ENCODE measurements at places on chromosomes 11 and 22.

DNA sequence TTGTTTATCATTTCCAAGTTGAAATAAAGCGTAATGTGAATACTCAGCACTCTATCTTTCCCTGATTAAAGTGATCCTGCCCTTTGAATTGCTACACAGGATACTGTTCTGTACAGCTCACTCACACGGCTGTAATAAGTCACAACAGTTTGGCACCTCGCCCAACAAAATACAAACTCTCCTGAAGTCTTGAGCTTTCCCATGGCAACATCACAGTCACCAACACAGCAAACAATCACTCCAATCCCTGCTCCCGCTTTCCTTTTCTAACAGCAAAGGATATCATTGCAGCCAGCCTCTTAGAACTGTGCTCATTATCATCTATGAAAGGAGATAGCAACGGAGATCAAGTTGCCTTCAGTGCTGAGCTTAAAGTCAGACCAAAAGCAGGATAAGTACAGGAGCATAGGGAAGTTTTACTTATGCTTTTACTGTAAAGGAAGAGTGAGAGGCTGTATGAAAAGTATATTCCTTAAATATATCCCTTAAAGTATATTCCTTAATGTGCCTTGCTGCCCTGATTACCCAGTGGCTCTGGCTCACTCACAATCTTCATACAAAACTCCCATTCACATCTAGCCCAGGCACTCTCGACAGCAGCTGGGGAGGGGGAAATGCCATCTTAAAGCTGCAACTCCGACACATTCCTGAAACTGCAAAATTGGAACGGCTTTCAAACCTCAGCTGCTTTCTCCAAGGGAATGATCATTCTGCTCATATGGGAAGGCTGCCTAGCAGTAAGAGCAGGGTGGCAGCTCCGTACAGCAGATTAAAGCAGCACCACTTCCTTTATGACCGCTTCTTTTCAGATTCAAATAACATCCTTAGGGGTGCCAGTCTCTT, 35.8 kb downstream of the MAML2 start:
- peak; percentile 97 for DNase-seq

DNA sequence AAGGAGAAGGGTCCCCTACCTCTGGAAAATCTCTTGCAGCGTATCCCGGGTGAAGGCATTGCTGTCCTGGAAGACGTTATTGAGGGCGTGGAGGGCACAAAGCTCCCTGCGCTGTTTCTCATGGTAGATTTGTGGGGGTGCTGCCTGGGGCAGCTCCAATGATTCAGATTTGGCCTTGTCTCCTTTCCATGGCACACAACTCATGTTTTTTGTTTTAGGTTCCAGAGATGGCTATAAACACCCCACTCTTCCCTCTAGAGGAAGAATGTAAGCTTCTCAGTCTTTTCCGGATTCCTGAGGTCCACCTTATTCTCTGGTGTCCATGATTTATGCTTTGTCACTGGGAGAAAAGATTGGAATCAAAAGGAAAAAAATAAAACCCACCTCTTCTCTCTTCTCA, 959 bp downstream of the JOSD1 start:
- no peak for DNase-seq

DNA sequence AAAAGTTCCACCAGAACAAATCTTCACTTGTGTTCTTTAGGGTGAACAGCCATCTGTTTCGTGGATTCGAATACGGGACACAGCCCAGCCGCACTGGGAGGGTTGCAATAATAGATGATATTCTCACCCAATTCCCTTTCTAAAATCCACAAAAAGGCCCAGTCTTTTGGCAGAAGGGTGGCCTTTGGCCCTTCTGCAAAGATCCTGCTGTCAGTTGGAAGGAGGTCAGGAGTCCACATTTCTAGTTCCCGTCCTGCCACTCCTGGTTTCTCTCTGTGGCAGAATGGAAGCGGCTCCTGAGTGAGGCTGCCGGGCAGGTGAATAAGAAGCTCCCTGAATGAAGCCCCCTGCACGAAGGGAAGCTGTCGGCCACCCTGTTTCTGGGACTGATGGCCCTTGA, 11.2 kb upstream of the LINC01488 start:
- DNase-seq, result no peak

- no peak for DNase-seq
Measured at GRCh38 chr22:40583053-40583741, 53.3 kb downstream of the MRTFA start.

GRCh38 chr11:124195189-124195734, 12.1 kb downstream of the OR10D3 start:
- no peak for DNase-seq

GRCh38 chr11:37657645-37658044, 1059.6 kb upstream of the RAG2 start:
- DNase-seq, result no peak

DNA sequence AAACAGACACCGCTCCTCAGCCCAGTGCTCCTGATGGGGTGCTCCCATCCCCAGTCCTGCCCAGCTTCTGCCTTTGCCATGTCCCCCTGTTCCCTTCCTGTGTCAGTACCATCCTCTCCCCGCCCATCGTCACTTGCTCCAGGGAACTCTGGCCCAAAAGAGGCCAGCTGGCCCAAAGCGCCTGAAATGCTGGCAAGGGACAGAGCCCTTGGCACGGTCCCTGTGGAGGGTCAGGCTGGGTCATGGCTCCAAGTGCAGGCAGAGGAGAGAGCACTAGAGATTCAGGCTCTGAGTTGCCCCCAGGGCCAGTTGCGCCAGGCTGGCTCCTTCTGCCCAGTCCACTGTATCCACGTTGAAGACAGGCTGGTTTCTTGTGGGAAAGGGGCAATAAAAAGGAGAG, 8.4 kb upstream of the HDHD5 start:
- no peak for DNase-seq

GRCh38 chr22:27842669-27843431, 41.3 kb upstream of the MN1 start:
- DNase-seq, result no peak

- DNase-seq, result no peak
Measured at GRCh38 chr11:66056501-66056900, 4.3 kb downstream of the SF3B2 start.

DNA sequence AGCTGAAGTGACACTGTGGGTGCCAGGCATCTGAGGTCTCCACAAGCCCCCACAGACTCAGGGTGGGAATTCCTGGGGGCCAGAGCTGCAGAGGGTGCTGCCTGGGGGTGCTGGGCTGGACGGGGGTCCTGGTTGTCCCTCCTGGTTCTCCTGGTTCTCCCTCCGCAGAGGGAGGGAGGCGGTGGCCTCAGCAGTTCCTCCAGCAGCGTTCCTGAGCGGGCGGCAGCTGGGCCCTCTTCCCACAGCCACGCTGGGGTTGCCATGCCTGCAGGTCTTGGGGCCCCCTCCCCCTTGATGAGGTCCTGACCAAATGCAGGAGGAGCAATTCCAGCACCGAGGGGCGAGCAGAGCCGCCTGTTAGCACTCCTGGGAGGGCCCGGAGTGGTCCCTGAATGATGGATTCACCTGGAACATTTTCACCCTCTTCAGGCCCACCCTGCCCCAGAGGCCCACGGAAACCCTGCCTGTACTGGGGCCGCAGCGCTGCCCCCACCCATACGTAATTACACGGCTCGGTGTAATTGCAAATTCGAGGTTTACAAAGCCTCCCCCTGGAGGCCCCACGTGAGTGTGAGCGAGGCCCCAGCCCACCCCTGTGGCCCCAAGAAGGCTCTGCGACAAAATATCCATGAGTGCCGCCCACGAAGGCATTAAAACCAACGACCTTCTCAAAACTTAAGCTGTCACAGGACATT, 635 bp downstream of the C11orf21 start:
- DNase-seq, result no peak

DNA sequence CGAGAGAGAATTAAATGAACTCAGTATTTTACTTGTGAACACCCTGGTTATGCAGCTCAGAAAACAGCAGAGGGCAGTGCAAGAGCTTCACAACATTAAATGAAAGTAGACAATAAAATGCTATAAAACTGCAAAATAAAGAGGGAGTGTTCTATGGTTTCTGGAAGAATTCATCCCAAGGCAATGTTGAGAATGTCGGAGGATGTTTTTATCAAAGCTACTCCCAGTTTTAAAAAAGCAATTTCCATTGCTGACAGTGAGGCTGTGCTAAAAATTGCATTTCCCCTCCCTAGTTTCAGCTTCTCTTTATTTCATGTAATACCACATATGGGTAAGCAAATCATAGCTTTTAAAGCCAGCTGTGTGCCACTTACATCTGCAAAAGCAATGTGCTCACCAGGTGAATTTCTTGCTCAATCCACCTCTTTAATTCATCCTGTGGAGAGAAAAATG, 296.8 kb downstream of the RAB38 start:
- no peak for DNase-seq

- DNase-seq, result peak; percentile 64
Measured at GRCh38 chr11:11036848-11037732, 179.2 kb upstream of the ZBED5 start.

- DNase-seq, result no peak
Measured at GRCh38 chr11:93908689-93909088, 58.3 kb upstream of the VSTM5 start.

DNA sequence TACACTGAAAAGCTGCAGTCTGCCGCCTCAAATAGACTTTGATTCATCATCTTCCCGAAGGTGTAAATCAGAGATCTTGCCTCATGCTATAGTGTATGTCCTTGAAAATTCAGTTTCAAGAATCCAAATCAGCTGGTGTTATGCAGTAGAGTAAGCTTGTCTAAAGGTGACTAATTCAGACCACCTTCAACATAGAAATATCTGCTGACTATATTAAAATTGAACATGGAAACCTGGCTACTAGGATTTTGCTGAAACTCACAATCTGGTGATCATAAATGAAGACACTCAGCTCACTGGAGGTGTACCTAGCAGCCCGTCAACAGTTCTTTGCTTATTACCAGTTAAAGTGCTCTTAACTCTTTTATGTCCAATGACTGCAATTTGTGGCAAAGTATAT, 266.6 kb downstream of the CADM1 start:
- no peak for DNase-seq

DNA sequence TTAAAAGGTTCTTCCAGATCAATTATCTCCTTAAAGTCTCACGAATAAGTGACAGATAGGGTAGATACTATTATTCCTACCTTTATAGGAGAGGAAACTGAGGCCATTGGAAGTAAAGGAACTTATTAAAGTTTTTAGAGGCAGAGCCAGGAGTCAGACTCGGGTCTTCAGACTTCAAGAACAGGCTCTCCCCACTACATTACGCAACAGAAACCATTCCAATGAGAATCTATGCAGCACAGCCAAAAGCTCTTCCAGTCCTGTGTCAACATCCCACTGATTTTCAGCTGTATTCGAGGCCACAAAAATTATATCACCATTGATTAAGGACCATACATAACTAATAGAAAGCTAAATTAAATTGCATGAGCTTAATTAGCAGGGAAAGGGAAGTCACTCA, 77.4 kb downstream of the RELT start:
- no peak for DNase-seq

DNA sequence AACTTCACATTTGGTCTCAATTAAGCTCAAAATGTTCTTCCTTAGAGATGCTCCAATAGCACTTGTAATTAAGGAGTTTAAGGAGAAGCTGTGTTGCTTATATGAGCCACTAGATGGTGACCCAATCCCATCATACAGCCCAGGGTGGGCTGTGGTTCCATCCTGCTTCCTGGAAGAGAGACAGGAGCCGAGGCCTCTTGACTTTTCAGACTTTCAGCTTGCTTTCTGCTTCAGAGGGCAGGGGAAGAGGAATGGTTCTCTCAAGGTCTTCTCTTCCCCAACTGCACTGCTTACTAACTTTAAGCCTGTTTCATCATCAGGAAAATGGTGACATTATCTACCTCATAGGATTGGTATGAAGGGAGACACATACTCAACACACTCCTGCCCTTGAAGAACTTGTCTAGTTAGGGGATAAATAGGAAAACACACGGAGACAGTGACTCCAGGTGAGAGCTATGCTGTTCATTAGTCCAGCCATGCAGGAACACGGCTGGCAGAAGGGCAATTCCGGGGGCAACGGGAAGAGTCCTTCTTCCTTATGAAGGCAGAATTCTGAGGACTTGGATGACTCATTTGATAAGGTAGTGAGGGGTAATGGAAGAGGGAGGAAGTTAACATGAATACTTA, 20.1 kb downstream of the TMEM218 start:
- DNase-seq, result peak; percentile 71

- no peak for DNase-seq
Measured at GRCh38 chr11:85779956-85780640, 30.8 kb downstream of the SYTL2 start.

DNA sequence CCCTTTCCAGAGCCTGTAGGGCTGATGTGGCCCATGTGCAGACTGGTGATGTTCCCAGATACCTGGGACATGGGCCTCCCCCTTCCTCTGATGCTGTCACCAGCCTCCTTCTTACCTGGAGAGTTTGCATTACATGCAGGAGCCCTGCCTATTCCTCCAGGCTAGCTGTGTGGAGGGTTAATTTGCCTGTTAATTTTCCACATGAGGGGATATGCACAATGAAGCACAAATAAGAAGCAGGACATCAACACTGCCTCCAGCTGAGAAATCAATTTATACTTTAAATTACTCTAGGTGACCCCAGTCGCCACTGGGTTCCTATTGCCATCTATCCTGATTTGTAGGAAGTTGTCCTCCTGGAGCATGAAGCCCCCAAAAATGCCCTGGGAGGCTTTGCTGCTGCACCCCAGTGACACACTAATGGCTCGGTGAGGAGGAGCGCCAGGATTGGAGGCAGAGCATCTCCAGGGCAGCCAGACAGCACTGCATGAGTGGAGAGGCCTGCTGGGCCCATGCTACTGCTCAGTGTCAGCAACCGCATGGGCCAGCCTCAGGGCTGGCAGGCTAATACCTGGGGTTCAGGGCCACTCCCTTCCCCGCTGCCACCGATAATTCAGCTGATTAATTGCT, 101.6 kb upstream of the USP47 start:
- peak; percentile 52 for DNase-seq

DNA sequence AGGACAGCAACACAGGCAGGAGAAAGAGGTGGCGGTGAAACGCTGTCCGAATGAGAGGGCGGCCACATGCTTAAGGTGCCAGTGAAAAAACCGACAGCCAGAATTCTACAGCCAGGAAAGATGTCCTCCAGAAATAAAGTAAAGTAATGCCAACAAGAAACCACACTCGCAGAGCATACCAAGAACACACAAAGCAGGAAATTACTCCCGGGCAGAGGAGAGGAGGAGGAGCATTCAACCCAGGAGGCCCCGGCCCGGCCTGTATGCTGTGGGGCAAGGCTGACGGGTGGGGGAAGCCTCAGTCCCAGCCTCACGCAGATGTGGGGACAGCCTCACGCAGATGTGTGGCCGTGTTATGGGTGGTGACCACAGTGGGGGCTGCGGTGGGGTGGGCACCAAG, 28.0 kb downstream of the CHID1 start:
- no peak for DNase-seq

Measured in DMS79 treated with DMSO at 0.1 percent for 48 hours (cell line).